ENCODE measurements at places on chromosomes 4 and X.

DNA sequence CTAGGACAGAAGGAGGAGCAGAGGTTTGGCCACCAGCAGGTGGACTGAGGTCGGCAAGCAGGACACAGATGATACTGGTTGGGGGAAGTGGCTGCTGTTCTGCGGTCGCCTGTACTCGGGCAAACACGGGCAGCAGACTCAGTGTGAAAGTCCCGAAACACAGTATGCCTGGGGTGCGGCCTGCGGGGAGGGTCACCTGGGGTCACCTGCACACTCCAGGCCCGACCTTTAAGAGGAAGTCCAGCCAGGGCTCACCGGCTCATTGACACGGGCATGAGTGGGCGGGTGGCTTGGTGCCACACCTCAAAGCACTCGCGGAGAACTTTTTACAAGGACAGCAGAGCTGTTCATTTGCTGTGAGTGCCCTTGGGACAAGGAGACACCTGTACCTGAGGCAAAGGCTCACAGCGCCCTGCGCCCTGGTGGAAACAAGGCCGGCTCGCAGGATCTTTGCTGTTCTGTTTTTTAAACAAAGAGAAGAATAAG lies 71.5 kb upstream of the MXD4 start:
- H3K4me1 ChIP-seq: peaks cover 33% of the 10 kb centered on the region
- H3K27me3 ChIP-seq: no peaks in the 10 kb centered on the region
- H3K4me3 ChIP-seq: no peak overlapping the region
- peaks cover 68% of the 10 kb centered on the region for H3K36me3 ChIP-seq
- no peak for DNase-seq
- no peak overlapping the region for H3K27ac ChIP-seq

- H3K36me3 ChIP-seq: no peaks in the 10 kb centered on the region
- no peaks in the 10 kb centered on the region for H3K4me1 ChIP-seq
- no peak for DNase-seq
- H3K27me3 ChIP-seq: peaks cover 62% of the 10 kb centered on the region
- H3K4me3 ChIP-seq: no peak overlapping the region
Measured at GRCh38 chr4:10143171-10143570, 26.6 kb upstream of the WDR1 start.

DNA sequence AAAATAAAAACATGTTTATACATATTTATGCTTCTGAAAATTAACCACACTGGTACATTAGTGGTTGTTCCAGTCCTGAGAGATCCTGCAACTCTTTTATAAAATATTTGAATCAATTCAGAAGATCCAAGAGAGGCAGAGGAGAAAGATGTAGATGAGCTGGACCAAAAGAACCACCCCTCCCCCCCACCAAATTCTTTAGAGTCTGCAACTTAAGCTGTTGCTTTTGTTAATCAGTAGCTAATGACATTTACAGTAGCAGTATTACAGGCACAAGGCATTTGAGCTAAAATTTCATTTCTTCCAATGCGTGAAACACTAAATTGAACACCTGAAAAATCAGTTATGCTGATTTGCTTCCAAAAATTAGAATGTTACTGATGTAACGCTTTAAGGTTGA lies 61.5 kb downstream of the PDK3 start:
- H3K27me3 ChIP-seq: no peaks in the 10 kb centered on the region
- no peaks in the 10 kb centered on the region for H3K36me3 ChIP-seq
- H3K4me1 ChIP-seq: peaks cover 1% of the 10 kb centered on the region
- no peak for DNase-seq

DNA sequence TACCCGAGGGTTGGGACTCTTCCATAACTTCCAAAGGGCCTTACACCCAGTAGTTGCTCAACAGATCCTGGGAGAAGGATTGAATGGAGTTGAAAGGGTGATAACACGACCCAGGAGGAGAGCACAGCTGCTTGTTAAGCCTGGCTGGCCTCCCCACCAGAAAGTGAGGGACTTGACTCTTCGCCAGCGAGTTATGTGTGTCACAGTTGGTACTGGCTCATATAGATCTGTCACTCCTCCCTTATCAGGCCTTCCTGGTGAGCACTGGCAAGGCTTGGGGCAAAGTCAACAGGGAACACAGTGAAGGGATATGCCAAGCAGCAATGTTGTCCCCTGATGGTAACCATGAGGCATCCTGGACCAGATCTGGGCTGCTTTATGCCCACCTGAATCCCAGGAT lies 35.8 kb downstream of the APLN start:
- no peak overlapping the region for H3K4me3 ChIP-seq
- peaks cover 57% of the 10 kb centered on the region for H3K27me3 ChIP-seq
- H3K36me3 ChIP-seq: no peaks in the 10 kb centered on the region
- DNase-seq: no peak
- peaks cover 5% of the 10 kb centered on the region for H3K4me1 ChIP-seq

- H3K4me1 ChIP-seq: no peaks in the 10 kb centered on the region
- H3K27ac ChIP-seq: no peak overlapping the region
- DNase-seq: no peak
- H3K27me3 ChIP-seq: no peaks in the 10 kb centered on the region
- H3K36me3 ChIP-seq: peaks cover 11% of the 10 kb centered on the region
- no peak overlapping the region for H3K4me3 ChIP-seq
Measured at GRCh38 chr4:105361053-105361452, 112.8 kb downstream of the PPA2 start.

GRCh38 chrX:132833373-132833772 lies 125.1 kb downstream of the HS6ST2 start:
- peaks cover 2% of the 10 kb centered on the region for H3K4me1 ChIP-seq
- H3K27ac ChIP-seq: no peak overlapping the region
- no peak for DNase-seq
- peaks cover 50% of the 10 kb centered on the region for H3K27me3 ChIP-seq
- H3K4me3 ChIP-seq: no peak overlapping the region

DNA sequence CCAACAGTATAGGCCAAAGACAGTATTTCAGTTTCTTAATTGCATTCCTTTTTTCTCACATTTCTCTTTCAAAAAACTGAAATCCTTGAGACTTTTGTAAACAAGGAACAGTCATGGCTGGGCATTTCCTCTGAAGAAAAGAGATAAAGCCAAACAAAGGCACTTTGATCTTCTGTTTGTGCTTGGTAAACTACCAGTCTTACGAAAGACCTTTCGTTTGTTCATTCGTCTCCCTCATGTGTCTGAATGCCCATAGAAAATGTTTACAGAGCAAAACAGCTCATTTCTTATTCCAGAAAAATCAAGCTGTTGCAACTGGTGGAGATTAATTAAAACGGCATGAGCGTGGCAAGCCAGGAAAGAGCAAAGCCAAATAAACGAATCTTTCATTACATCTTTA lies 178.0 kb downstream of the GASK1B start:
- H3K4me1 ChIP-seq: no peaks in the 10 kb centered on the region
- no peak overlapping the region for H3K27ac ChIP-seq
- H3K4me3 ChIP-seq: no peak overlapping the region
- peak; percentile 50 for DNase-seq
- H3K36me3 ChIP-seq: no peaks in the 10 kb centered on the region

DNA sequence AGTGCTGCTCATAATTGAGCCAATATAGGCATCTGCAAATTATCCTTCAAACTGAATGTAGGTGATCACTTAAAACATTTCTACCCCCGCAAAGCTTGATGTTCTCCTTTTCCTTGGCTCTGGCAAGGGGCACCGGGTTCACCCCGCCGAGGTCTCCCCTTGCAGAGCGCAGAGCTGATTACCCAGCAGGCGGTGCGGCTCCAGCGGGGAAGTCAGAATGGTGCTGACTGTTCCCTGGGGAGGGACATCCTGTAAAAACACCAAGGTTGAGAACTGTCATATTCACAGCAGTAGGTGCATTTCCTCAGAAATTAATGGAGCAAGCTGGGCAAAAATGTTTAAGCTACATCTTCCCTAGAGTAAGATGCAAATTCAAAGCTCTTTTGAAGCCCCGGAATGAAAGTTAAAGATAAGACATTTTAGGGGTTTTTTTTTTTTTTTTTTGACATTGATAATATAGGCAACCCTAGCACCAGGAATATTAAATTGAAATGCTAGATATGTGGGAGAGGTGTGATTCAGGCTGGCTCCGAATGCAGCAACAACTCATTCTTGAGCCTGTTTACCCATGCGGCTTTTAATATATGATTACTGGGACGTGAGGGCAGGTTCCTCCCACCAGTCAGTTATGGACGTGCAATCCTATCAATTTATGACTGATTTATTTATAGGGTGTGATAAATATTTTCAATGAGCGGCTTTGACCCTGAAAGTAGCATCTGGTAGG lies 767.3 kb upstream of the TENM3 start:
- H3K4me1 ChIP-seq: no peaks in the 10 kb centered on the region
- no peak for DNase-seq
- H3K4me3 ChIP-seq: peak overlapping the region; percentile 65
- peak overlapping the region; percentile 11 for H3K27ac ChIP-seq
- no peaks in the 10 kb centered on the region for H3K27me3 ChIP-seq

DNA sequence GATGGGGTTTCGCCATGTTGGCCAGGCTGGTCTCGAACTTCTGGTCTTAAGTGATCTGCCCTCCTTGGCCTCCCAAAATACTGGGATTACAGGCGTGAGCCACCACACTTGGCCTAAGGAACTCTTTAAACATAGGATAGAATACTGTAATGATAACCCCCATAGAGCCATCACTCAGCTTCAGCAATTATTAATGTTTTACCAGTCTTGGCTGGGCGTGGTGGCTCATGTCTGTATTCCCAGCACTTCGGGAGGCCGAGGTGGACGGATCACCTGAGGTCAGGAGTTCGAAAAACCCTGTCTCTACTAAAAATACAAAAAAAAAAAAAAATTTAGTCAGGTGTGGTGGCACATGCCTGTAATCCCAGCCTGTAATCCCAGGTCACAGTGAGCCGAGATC lies 15.1 kb downstream of the EIF2S3 start:
- no peak for DNase-seq
- no peak overlapping the region for H3K27ac ChIP-seq
- no peaks in the 10 kb centered on the region for H3K4me1 ChIP-seq
- H3K36me3 ChIP-seq: peaks cover 14% of the 10 kb centered on the region
- H3K27me3 ChIP-seq: no peaks in the 10 kb centered on the region

- no peak overlapping the region for H3K4me3 ChIP-seq
- no peak overlapping the region for H3K27ac ChIP-seq
- DNase-seq: no peak
- H3K36me3 ChIP-seq: no peaks in the 10 kb centered on the region
- H3K4me1 ChIP-seq: no peaks in the 10 kb centered on the region
Measured at GRCh38 chrX:15663439-15663838, 1.2 kb downstream of the CLTRN start.

DNA sequence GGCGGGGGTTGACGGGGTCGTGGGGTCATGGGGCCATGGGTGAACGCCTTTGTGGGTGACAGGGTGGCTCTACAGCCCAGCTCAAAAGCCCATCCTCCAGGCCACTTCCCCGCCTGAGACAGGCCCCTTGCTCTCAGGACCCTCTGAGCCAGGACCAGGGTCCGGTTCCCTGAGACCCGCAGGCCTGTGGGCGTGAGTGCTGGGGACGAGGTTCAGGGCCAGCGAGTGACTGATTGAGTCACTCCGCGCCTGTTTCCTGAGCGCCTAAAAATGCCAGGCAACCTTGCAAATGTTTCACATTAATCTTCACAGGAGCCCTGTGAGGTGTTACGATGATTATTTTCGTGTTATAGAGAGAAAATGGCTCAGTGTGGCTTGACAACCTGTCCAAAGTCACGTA lies 97.8 kb downstream of the ZNF674 start:
- peak overlapping the region; percentile 84 for H3K4me3 ChIP-seq
- H3K27ac ChIP-seq: peak overlapping the region; percentile 35
- peaks cover 29% of the 10 kb centered on the region for H3K36me3 ChIP-seq

- H3K36me3 ChIP-seq: no peaks in the 10 kb centered on the region
- H3K27me3 ChIP-seq: peaks cover 33% of the 10 kb centered on the region
- H3K4me3 ChIP-seq: peak overlapping the region; percentile 79
- H3K4me1 ChIP-seq: peaks cover 13% of the 10 kb centered on the region
- DNase-seq: no peak
Measured at GRCh38 chr4:112706840-112707207, 69.9 kb downstream of the LARP7 start.

DNA sequence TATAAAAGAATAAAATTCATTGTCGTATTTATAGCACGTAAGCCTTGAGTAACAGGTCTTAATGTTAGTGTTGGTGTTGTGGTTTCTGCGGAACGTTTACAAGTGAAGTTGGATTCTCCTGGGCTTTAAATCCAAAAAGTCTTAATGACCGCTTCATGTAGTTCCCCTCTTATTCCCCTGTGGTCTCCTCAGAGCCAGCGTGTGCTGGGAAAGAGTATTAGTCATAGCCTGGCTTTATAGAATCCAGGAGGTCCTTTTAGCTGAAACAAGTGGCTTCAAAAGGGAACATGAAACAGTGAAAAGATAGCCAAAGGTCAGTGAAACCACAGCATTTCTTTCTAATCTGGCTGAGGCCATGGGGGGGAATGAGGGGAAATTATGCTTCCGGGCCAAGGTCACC lies 79.1 kb downstream of the CLCN4 start:
- DNase-seq: peak; percentile 71
- H3K36me3 ChIP-seq: no peaks in the 10 kb centered on the region
- H3K4me1 ChIP-seq: no peaks in the 10 kb centered on the region
- no peaks in the 10 kb centered on the region for H3K27me3 ChIP-seq

DNA sequence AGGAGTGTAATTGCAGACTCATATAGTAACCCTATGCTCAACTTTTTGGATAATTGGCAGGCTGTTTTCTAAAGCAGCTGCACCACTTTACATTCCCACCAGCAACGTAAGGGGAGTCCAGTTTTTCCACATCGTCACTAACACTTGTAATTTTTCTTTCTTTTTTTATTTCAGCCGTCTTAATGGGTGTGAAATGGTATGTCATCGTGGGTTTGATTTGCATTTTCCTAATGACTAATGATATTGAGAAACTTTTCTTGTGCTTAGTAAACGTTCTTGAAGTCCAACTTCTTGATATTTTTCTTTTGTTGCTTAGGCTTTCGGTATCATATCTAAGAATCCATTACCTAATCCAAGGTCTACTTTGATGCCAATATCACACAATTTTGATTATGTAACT lies 95.3 kb upstream of the IL1RAPL1 start:
- no peaks in the 10 kb centered on the region for H3K4me1 ChIP-seq
- H3K4me3 ChIP-seq: no peak overlapping the region
- H3K36me3 ChIP-seq: no peaks in the 10 kb centered on the region
- no peak overlapping the region for H3K27ac ChIP-seq

- no peak overlapping the region for H3K27ac ChIP-seq
- H3K4me3 ChIP-seq: no peak overlapping the region
- no peak for DNase-seq
- H3K36me3 ChIP-seq: no peaks in the 10 kb centered on the region
- H3K27me3 ChIP-seq: no peaks in the 10 kb centered on the region
- no peaks in the 10 kb centered on the region for H3K4me1 ChIP-seq
Measured at GRCh38 chrX:139596068-139596467, 65.5 kb downstream of the F9 start.

DNA sequence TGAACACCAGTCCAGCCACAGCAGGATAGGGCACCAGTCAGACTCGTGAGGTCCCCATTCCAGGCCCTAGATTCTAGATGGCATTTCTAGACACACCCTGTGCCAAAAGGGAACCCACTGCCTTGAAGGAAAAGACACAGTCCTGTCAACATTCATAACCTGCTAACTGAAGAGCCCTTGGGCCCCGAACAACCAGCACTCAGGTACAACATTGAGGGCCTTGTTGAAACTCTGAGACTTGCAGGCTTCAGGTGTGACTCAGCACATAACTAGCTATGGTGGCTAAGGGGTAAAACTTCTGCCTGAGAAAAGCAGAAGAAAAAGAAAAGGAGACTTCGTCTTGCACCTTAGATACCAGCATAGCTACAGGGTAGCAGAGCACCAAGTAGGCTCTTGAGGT lies 252.9 kb upstream of the GRID2 start:
- no peak for DNase-seq
- H3K36me3 ChIP-seq: no peaks in the 10 kb centered on the region
- no peaks in the 10 kb centered on the region for H3K4me1 ChIP-seq
- no peaks in the 10 kb centered on the region for H3K27me3 ChIP-seq
- H3K27ac ChIP-seq: no peak overlapping the region
- no peak overlapping the region for H3K4me3 ChIP-seq

Data from mesenchymal stem cell (in vitro differentiated cells and primary cell).